ENCODE measurements at places on chromosomes 1 and 21.
A peak's percentile ranks its signal among the peaks of the same experiment; 100 is the strongest.

- peak; percentile 82 for DNase-seq
These were observed 59.8 kb upstream of the ACOT11 start for GRCh38 chr1:54488065-54488750.

- no peak for DNase-seq
These were observed 295.2 kb downstream of the LRRC7 start for GRCh38 chr1:69862906-69863305.

DNA sequence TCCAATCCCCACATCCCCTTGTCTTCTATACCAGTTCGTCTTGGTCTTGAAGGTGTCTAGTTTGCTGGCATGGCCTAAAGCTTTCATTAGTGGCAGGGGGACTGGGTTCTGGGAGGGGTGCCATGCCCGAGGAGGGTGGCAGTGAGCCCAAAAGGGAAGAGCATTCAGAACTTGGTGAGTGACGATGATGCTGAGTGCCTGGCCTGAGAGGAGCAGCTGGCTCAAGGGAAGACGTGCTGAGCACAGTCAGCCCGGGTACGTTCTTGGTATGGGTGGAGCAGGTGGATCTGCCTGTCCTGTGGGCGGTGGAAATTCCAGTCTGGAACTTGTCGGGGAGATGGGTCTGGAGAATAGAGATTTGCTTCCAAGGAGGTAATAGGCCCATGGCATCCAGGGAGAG is 4.6 kb downstream of the FDPS start:
- no peak for DNase-seq

- no peak for DNase-seq
These were observed 131.7 kb downstream of the HHIPL2 start for GRCh38 chr1:222416001-222416791.

DNA sequence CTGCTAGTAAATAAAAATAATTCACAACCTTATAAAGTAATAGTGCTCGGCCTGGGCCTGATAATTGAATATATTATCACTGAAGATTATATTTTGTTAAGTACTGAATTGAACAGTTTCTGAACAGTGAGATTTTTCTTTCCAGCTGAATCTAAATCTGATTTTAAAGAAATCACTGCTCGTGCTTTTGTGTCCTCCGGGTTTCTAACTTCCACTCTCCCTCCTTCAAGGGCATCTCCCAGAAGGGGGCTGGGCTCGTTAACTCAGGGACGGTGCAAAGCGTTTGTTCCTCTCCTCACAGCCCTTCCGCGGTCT is 823 bp upstream of the KIF1B start:
- DNase-seq: no peak

- DNase-seq: no peak
These were observed 23.3 kb downstream of the DUSP10 start for GRCh38 chr1:221718381-221719277.

- DNase-seq: no peak
These were observed 474.5 kb downstream of the DSCAM start for GRCh38 chr21:40372506-40372905.

- no peak for DNase-seq
These were observed 71.4 kb upstream of the RAB4A start for GRCh38 chr1:229199261-229200243.

GRCh38 chr1:53585129-53585528 is 125.9 kb downstream of the DMRTB1 start:
- peak; percentile 18 for DNase-seq

- DNase-seq: no peak
These were observed 63.4 kb upstream of the LRP8 start for GRCh38 chr1:53391296-53391695.

DNA sequence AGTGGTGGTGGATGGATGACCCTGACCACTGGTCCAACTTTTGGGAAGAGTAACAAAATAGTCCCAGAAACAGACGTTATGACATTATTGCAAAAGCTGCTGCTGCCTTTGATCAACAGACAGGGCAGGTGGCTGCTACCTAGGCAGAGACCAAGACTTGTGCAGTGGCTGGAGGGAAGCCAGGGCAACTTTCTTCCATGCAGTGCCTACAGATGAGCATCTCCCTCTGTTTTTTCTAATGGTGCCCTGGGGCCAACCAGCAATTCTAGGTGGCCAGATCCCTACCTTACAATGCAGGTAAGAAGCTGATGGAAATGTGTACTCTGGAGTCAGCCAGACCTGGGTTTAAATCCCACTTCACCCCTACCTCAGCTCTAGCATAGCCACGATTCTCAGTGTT is 283.1 kb upstream of the POU3F1 start:
- DNase-seq: no peak

GRCh38 chr1:173355281-173356031 is 121.7 kb upstream of the PRDX6 start:
- DNase-seq: no peak

- DNase-seq: no peak
These were observed 22.3 kb downstream of the C1orf146 start for GRCh38 chr1:92240034-92240433.

GRCh38 chr1:26529405-26529654 is 231 bp upstream of the RPS6KA1 start:
- no peak for DNase-seq

DNA sequence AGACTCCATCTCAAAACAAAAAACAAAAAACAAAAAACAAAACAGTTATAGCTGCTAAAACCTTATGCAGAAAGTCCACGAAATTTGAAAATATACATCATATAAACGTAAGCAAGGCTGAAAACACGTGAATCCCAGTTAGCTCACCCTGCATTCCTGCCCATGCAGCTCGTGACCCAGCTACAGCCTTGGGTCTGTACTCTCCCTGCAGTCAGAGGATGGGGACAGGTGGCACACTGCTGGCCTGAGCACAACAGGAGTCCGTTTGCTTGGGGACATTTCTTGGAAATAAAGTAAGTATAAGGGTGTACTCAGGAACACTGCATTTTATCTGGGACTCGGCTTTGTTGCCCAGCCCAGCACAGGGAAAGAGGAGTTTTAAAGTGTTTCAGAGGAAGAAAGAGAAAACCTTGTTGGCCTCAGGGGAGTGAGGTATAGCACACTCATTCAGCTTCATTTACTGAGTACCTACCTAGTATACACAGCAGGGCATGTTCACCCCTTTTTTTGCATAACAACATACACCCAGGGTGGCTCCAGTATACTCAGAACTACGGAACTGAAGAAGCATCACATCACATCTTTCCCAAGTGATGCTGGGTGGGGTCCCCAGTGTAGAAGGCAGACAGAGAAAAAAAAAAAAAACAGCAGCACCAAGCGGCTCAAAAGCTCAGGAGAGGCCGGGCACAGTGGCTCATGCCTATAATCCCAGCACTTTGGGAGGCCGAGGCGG is 44.1 kb downstream of the CAPZB start:
- DNase-seq: no peak

DNA sequence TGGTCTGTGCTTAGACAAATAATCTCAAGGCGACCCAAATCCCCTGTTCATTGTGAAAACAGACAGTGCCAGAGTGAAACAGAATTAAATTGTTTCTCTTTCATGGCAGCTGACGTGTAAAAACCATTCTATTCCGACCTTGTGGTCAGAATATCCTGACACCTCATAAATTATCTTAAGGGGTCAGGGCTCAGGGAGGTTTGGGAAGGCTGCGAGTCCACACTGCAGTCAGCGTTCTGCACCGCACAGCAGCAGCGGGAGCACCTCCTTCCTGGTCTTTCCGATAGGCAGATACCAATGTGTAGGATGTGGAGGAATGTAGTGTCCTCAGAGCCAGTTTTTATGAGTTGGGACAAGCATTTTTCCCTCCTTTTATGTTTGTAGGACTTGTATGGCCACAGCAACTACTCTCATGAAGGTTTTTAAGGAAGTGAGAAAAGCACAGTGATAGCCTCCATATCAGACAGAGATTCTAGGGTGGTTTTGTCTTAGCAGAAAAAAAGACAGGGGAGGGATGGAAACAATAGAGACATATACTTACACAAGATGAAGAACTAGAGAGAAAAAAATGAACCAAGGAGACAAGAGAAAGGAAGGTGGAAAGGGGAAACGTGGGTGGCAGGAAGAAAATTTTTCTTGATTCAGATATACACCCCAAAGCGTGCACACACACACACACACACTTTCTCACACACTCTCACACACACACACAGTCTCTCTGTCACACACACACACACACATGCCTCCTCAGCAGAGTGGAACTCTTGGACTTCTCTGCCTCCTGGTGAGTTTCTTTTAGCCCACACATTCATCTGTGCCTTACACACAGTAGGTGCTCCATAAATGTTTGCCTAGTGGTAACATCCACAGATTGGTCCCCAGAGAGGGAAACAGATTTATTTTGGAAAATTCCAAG is 68.6 kb downstream of the NTMT2 start:
- DNase-seq: no peak

DNA sequence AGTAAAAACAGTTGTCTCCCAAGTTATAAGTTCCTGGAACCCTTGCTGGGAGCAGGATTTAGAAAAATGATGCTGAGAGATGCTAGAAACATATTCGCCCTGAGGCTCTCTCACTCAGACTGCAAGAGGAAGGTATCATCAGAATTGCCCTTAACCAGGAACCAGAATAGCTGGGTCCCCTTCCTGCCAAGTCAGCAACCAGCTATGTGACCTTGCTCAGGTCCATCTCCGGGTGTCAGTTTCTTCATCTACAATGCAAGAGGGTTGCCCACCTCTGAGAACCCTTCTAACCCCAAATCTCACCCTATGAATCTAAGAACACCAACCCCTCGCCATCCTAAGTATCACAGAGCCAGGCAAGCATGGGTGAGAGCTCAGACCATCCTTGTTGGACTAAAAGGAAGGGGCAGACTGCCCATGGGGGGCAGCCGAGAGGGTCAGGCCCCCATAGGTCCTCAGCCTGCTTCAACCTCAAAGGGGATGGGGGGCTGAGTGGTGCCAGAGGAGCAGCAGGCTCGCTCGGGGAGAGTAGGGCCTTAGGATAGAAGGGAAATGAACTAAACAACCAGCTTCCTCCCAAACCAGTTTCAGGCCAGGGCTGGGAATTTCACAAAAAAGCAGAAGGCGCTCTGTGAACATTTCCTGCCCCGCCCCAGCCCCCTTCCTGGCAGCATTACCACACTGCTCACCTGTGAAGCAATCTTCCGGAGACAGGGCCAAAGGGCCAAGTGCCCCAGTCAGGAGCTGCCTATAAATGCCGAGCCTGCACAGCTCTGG is 390 bp upstream of the S100A9 start:
- DNase-seq: no peak

DNA sequence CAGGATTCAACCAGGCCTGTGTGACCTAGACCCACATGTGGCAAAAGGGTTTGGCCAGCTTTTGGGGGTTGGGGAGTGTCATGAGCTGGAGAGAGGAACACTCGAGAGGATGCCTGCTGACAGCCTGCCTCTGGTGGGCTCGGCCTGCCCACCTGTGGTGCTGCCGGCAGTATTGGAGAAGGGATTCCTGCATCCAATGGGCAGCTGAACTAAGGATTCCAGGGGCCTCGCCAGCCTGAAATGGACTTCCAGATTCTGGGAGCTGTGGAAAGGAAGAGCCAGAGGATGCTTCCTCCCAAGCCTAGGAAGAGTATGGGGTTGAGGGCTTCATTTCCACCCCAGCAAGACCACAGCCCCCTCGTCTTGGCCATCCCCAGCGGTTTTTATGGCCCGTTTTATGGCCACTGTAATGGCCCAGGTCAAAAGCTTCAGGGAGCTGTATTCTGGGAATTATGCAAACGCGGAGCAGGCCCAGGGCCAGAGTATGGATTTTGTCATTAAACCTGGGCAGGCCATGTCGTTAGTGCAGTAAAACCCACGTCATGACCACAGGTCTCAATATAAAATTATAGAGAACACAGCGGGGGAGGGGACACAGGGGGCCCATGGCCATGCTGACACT is 63.6 kb downstream of the TMEM53 start:
- DNase-seq: no peak

DNA sequence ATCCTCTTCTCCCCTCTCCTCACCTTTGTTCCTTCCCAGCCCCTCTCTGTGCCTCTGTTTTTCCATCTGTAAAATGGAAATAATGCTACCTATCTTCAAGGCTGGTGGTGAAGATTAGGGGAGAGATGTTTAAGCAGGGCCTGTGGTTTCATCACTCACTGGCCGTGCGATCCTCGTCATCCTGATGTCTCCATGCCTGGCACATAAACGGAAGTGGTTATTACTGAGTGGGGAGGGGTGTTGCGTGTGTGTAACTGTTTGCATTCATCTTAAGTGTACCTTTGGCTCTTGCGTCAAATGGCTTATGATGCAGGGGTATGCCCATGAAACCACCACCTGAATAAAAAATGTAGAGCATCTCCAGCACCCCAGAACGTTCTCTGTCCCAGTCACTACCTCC is 17.2 kb upstream of the C1QA start:
- no peak for DNase-seq

DNA sequence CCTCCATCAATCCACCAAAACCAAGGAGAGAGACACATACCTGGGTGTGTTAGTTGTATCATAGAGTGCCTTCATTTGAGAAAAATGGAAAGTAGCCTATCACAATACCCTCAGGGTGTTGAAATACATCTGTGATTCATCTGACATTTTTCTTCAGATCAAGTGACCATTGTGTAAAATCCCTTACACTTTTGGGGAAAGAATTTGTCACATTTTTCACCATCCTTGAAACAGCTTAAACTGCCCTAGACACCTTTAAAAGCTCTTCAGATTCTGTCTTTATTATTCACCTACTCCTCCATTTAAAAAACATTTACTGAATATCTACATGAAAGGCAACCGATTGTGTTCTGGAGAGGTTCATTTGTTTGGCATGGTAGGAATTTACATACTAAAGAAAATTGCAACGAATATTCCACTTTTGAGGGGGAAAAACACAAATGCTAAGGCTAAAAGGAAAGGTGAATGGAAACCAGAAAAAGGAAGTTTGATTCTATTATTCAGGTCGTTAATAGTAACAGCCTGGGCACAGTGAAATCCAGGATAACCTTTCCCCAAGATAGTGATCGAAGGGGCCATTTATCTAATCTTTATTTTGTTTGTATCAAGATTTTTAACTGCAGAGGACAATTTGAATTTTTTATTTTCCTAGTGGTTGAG is 70.4 kb upstream of the SAMSN1 start:
- DNase-seq: no peak

GRCh38 chr1:229136822-229137221 is 134.1 kb upstream of the RAB4A start:
- no peak for DNase-seq

GRCh38 chr1:28197682-28198415 is 21.4 kb upstream of the PTAFR start:
- no peak for DNase-seq

DNA sequence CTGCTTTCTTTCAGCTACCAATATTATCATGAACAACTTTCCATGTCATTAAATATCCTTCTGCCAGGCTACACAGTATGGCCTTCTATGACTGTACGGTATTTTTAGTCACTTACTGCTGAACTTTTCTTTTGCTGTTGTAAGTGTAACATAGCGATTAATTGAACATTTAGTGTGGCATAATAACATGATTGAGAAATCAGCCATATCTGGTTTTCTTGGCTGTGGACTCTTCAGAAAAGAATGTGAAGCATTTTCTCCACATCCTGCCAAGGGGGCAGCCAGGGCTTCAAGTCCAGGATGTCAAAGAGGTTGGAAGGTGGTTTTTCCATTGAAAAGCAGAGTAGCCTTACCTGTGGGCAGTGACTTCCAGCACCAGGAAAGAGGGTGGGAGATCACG is 8.8 kb upstream of the AHCYL1 start:
- no peak for DNase-seq

- no peak for DNase-seq
These were observed 60.6 kb downstream of the UCHL5 start for GRCh38 chr1:192998536-192998935.
